Esophagus muscularis mucosa (tissue), 4 donors: ENCODE measurements at places on chromosomes 2 and 18. TPM values are rescaled to one million over a fixed set of nuclear protein-coding genes. Genes with fewer than 3 reads are reported as not detected.

CCL20 gene
- total RNA-seq: not detected

KATNAL2 gene
- 4.7 TPM for total RNA-seq

TIA1 gene
- 82.2 TPM for total RNA-seq

ALKAL2 gene
- total RNA-seq: 2.3 TPM

DNA sequence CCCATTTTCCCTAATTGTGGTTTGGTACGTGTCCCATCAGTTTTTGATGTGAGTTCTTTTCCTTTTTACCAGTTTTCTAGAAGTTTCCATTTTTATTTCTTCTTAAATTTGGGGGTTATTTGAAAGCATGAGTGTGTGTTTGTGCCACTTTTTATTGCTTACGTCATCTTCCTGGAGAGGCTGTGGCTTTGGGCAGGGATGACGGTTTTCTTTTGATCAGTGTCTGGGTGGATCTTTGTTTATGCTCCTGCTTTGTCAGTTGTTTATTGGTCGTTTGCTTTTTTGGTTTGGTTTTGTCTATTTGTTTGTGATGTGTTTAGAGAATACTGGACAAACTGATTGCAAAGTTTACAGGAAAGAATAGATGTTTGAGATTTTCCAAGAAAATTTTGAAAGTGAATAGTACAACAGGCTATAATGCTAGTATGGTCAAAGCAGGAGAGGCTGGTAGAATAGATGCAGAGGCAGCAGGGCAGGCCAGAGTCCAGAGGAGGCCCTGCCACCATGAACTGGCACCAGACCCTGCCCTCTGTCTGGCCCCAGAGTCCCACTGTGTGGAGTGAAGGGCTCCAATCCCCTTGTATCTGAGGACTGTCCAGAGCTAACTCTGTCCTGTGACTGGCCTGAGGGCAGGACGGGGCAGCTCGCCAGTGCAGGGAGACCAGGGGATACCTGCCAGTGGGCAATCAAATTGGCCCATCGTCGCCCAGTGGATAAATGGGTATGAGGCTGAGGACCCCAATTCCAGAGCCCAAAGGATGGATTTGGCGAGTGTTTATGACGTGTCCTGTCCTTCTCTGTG is 23.4 kb upstream of the SNED1 start:
- no peak for DNase-seq

DNA sequence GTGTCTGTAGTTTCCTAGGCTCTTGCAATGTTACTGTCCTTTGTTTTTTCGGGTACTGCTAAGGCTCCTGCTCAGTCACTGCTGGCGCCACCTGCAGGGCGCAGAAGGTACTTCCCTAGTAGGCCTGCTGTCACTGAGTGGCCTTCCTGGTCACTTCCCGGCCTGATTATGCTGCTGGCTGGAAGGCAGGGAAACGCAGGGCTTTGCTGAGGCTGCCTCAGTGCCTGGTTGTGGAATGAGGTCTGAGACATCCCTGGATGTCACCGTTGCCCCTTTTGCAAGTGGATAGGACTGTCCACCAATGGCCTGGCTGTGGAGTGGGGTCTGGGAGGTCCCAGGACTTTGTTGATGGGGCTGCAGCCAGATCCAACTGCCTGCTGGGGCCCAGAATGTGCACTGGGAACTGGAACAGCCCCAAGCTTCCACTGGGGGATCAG is 13.1 kb downstream of the DAW1 start:
- no peak for DNase-seq

DNA sequence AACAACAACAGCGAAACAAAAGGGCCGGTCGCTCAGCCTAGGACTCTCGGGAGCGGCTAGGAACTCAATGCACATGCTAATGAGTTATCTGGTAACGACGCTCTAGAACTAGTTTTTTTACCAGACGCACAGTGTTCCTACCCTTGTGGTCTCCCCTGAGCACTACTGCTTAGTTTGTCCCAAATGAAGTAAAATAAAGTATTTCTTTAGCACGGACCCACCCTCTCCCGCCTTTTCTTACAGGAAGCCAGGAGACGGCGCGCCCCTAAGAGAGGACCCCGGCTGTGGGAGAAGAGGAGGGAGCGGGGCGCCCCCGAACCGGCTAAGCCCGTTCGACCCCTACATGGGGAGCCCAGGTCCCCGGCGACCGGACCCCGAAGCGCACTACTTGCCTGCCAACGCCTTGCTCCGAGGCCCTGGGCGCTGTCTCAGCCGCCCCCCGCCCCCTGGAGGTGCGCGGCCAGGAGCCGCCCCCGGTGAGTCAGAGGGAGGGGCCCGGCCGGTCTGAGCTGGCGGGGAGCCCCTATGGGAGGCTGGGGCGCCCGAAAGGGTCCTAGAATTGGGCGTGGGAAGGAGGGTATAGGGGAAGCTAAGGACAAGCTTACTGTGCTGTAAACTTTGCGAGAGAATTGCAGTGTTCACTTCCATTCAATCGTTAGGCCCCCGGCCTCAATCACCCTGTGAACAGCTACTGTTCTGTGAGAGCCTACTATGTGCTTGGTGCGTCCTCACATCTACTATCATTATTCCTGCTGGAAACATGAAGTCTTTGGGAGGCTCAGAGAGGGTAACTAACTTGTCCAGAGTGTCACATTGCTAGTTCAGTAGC is 3.6 kb upstream of the CAPG start:
- DNase-seq: no peak

DNA sequence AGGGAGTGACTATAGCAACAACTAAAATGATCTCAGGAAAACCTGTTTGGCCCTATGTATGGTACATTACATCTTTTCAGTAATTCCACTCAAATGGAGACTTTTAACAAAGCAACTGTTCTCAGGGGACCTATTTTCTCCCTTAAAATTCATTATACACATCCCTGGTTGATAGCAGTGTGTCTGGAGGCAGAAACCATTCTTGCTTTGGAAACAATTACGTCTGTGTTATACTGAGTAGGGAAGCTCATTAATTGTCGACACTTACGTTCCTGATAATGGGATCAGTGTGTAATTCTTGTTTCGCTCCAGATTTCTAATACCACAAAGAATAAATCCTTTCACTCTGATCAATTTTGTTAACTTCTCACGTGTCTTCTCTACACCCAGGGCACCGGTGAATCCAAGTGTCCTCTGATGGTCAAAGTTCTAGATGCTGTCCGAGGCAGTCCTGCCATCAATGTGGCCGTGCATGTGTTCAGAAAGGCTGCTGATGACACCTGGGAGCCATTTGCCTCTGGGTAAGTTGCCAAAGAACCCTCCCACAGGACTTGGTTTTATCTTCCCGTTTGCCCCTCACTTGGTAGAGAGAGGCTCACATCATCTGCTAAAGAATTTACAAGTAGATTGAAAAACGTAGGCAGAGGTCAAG is 955 bp downstream of the TTR start:
- no peak for DNase-seq

- no peak for DNase-seq
Measured at GRCh38 chr2:36354811-36355150, 797 bp upstream of the CRIM1 start.

- DNase-seq: no peak
Measured at GRCh38 chr2:240347373-240347940, 88.0 kb upstream of the GPC1 start.

GRCh38 chr2:120874888-120875275 is 139.2 kb downstream of the GLI2 start:
- no peak for DNase-seq

DNA sequence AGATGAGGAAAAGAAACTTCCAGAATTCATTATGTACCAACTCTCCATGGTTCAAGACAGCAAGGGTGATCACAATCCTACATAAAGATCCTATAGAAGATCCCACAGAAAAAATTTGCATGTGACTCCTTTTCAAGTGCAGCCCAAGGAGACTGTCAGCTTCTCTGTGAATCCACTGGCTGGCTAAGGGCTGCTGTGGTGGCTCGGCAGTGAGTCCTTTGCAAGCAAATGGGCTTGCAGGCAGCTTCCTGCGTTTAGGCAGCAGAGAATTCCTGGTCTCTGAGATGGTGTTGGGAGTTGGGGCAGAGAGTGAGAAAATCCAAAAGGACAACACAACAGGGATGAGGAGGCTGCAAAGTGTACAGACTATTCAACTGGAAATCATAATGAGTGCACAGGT is 43.4 kb downstream of the NABP1 start:
- no peak for DNase-seq

GRCh38 chr2:68829749-68830148 is 41.4 kb downstream of the BMP10 start:
- no peak for DNase-seq

- no peak for DNase-seq
Measured at GRCh38 chr2:112482309-112483041, 519 bp downstream of the TTL start.

DNA sequence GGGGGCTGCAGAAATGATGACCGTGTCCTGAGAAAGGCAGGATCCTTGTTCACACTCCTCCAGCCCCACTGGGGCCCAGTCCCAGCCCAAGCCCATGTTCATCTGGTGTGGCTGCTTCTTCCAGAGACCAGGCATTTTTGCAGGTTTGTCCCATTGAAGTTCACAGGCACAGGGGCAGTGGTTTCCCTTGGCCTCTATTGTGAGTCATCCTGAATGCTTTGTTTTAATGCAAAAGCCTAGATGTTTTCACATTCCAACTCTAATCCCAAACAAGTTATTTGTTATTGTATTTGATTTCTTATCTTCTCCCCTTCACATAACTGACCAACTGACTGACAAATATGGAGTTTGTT is 426.4 kb upstream of the ID2 start:
- no peak for DNase-seq

GRCh38 chr18:53496028-53496427 is 728.4 kb downstream of the MBD2 start:
- no peak for DNase-seq

DNA sequence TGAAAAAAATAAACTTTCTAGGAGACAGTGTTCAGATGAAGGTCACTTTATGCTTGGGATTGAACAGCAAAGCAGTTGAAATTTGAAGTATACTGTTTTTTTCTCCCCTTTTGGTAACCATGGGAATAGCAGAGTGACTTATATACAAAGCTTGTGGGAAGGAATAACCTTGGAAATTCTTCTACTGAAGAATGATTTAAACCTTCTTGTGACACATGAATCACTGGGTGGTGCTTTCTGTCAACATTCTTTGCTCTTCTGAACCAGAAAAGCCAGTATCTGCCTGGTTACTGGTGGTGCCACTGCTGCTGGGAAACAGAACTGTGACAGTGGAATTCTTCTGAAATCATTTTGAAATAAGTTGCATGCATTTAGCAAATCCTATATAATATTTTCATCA is 39.4 kb upstream of the RND3 start:
- no peak for DNase-seq

DNA sequence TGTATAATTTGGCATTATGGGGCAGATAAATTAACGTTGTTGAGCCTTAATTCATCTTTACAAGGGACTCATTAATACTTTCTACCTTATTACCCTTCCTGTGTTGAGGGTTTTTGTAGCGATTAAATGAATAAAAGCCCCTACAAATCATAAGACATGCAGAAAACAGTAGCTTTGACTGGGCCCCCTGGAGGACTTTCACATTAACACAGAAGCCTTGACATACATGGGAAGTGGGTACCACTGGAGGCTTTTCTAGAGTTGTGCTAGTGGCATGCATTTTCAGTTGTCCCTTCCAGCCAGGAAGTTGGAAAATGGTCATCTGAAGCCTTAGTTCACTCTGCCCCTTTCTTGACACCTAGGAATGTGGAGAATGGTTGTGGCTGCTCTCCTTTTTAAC is 30.2 kb downstream of the MTA3 start:
- DNase-seq: no peak

DNA sequence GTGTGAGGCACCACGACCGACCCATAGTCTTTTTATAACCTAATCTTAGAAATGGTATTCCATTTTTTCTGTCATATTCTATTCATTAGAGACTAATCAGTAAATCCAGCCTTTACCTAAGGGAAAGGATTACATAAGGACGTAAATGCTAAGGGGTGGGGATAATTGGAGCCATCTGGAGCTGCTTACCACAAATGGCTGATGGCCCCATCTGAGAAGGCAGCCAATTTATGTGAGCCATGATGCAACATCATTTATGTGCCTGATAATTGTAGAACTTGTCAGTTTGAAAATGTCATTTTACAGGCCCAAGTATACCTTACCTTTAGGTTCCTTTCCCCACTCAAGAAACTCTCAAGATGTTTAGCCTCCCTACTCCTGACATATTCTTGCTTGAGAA is 44.0 kb downstream of the ARHGEF33 start:
- DNase-seq: no peak

DNA sequence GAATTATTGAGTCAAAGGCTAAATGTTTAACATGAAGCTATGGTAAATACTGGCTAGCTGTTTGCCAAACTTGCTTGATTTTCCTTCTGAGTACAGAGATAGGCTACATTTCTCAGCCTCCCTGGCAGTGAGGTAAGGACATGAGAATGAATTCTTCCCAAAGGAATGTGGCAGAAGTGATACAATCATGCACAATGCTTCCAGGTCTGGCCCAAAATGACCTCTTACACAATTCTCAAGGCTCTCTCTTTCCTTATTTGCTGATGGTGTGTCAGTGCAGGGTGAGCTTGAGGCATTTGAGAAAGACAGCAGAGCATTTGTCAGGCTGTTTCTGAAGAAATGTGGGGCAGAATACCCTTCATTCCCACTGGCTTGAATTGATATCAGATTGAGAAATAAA is 95.6 kb upstream of the NABP1 start:
- no peak for DNase-seq

DNA sequence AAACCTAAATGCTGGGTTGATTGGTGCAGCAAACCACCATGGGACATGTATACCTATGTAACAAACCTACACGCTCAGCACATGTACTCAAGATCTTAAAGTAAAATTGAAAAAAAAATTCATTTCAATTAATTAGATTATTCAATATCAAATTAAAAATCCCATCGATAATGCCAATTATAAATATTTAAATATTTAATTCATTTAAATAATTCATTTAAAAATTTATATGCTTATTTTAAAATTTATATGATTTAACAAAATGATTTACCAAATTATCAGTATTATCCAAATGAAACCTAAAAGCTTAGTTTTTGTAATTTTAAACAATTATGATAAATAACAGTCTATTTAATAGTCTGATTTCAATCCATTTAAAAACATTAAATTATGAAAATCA is 560.4 kb downstream of the NUP35 start:
- no peak for DNase-seq

DNA sequence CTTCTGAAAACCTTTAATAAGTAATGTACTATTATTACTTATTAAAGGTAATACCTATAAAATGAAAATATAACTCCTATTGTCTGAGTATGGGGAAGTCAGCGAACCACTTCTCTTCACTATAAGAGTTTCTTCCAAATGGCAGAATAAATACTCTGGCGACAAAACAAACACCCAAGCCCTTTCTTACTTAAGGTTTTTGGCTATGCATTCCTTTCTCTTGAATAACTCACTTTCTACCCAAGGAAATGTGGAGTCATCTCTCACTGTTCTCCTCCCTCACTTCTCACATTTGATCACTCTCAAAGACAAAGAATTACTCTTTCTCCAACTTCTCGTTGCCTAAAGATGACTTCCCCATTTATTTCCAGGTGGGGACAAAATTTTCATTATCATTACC is 816.8 kb upstream of the CRIM1 start:
- DNase-seq: no peak
